ENCODE measurements at places on chromosomes 13 and 19. TPM values are rescaled to one million over a fixed set of nuclear protein-coding genes. Genes with fewer than 3 reads are reported as not detected.

The LGI4 gene
- total RNA-seq = 1.4 TPM

- no peak for DNase-seq
These were observed 6.8 kb downstream of the ADAT3 start for GRCh38 chr19:1911995-1912394.

- DNase-seq = peak; percentile 80
These were observed 43.0 kb downstream of the METTL21C start for GRCh38 chr13:102651892-102652291.

DNA sequence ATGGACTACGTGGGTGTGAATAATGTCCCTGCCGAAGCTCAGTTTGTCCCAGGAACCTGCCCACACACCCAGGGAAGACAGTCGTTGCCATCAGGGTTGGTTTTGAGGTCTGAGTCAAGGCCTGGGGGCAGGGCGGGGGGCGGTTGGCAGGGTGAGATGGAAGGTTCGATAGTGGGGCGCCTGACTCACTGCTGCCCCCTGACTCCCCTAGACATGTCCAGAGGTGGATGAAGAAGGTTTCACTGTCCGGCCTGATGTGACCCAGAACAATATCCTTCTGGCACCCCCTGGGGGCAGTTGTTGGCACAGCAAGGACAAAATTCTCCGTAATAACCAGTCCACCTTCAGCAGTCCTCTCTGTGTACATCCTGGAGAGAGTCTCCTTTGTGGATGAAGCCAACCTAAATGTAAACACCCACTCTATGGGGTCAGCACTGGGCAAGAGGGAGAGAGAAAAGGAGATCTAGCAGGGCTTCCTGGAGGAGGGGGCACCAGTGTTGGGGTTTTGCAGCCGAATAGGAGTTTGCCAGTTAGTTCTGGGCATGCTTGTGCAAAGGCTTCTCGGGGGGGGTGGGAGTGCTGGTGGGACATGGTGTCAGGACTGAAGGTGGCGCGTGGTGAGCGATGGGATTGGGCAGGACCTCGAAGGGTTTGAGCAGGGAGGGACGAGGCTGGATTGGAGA, 19.6 kb upstream of the B3GNT3 start:
- DNase-seq = peak; percentile 42

GRCh38 chr19:40744554-40745401, 5.5 kb downstream of the ACTMAP start:
- no peak for DNase-seq

Data from myocyte (in vitro differentiated cells).